ENCODE measurements at places on chromosomes 6 and 20.

- no peak for DNase-seq
Observed at GRCh38 chr20:34712525-34713192, 8.5 kb downstream of the TP53INP2 start.

- peak; percentile 79 for DNase-seq
Observed at GRCh38 chr6:39228992-39229767, at the start of gene KCNK5. KCNK5 (minus strand) TSS chr6:39229475; CDS start chr6:39229111, 364 bp downstream.

DNA sequence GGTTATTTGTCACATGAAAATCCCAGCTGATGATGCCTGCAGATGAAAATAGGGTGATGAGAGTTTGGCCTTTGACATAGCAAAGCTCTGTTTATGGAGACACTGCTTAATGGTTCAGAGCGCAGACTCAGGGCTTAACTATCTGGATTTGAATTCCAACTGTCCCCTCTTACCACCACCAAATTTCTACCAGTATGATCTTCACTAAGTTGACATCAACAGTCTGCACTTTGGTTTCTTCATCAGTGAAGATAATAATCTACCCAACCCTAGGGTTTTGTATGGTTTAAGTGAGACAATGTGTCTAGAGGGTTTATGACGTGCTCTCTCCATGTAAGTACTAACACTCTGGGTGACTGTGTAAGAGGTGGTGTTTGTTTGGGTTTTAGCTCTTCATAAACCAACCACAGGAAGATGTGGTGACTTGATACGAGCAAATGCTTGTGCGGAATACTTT is 151.4 kb upstream of the TNFAIP3 start:
- DNase-seq = peak; percentile 90

DNA sequence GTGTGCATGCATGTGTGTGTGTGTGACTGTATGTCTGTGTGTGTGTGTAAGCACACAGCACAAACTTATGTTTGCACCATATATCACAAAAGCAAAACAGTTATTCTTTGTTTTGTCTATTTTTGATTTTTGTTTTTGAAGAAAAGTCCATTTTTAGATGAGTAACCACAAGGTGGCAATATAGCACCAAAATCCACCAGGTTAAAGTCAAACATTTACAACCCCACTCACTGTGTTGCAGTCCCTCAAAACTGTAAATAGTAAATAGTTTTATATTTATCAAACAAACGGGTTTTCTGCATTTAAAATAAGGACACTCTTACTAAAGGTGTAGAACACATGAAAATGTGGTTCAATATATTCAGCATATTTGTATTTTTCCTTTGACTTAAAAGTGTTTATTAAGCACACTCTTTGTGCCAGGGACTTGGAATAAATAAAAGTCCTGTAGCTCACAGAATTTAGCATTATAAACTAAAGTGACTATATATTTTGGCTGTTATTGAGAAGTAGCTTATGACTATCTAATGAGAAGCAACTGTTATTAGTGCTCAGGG is 118.5 kb downstream of the GFRAL start:
- no peak for DNase-seq

GRCh38 chr6:44222486-44223318 is 693 bp upstream of the SLC29A1 start:
- DNase-seq = no peak

- DNase-seq = no peak
Observed at GRCh38 chr6:166774770-166775169, 147.7 kb upstream of the RPS6KA2 start.

DNA sequence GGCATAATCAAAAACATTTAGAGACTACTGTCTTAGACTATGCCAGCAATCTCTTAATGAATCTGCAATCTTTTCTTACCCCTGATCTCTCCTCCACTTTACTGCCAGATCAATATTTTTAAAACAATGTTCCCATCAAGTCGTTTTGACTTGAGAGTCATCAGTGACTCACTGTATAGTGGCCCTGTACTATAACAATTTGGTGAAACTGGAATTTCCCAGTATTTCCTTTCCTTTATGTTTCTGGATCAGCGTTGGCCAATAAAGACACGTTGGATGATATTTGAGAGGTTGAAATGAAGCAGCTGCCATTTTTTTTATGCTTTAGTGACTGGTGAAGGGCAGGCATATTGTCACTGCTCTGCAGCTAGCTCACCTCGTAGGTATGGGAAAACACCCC is 10.1 kb upstream of the SMIM13 start:
- no peak for DNase-seq

DNA sequence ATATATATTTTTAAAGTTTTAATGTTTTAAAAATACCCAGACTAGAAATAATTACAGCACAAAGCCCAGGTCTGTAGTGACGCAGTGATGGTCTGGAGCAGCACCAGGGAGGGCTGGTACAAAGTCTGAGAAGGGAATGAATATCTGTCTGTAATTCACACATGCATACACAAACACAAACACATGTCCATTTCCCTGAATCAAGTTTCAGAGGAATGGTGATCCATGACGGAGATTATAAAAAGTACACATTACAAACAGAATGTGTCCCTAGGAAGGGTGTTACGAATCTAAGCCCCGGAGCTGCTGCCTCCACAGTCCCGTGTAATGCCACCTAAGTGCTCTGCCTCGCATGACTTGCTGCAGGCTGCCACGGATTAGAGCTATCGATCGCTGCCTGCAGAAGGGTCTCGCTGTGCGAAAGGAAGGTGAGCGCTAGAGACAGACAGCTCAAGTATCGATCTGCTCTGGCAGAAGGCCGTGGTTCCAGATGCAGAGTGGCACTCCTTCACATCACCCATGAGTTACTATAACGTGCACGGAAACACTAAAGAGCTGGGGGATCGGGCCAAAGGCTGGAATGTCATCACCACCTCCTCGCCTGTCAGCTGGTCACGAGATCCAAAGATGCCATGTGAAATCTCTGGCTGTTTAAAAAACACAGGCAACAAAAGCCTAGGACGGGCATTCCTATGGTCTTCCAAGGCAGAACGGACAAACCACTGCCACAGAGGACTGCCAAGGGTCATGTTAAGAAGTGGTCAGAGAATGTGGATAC is 87.1 kb downstream of the INSM1 start:
- DNase-seq = no peak

GRCh38 chr6:136784910-136785746 is 7.1 kb downstream of the MAP3K5 start:
- peak; percentile 47 for DNase-seq

Measured in CD4-positive, alpha-beta T cell treated with Interleukin-10 for 1 hour (primary cell).